Activated T-cell treated with anti-CD3 and anti-CD28 coated beads, Interleukin-2, amount 50 U/mL, for 24 hours (primary cell): ENCODE measurements at places on chromosomes 3 and 15.

- no peak for DNase-seq
These were observed 122.6 kb downstream of the P2RY1 start for GRCh38 chr3:152957491-152957890.

DNA sequence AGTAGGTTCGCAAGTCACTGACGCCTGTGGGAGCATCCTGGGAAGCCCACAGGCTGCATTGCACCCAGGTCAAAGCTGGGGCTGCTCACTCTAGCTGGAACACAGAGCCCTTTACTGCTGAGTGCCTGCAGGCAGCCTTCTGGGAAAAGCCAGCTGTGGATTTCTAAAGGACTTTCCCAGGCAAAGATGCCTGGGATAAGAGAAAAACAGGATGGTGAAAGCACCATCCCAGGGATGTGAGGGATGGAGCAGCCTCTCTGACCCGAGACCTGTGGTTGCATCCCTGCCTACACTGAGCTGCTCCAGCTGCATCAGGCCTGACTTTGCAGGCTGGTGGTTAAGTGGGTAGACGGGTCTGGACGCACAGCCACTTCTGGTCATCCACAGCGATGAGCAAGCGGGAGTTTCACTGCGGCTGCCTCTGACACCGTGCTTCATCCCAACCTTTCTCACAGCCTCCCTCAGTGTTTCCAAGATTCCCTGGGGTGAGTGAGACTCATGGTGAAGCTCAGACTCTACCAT lies 52.5 kb upstream of the AMOTL2 start:
- DNase-seq: no peak

GRCh38 chr3:17059989-17060550 lies 175.3 kb downstream of the PLCL2 start:
- no peak for DNase-seq

GRCh38 chr3:119310071-119310470 lies 15.9 kb downstream of the ARHGAP31 start:
- no peak for DNase-seq

DNA sequence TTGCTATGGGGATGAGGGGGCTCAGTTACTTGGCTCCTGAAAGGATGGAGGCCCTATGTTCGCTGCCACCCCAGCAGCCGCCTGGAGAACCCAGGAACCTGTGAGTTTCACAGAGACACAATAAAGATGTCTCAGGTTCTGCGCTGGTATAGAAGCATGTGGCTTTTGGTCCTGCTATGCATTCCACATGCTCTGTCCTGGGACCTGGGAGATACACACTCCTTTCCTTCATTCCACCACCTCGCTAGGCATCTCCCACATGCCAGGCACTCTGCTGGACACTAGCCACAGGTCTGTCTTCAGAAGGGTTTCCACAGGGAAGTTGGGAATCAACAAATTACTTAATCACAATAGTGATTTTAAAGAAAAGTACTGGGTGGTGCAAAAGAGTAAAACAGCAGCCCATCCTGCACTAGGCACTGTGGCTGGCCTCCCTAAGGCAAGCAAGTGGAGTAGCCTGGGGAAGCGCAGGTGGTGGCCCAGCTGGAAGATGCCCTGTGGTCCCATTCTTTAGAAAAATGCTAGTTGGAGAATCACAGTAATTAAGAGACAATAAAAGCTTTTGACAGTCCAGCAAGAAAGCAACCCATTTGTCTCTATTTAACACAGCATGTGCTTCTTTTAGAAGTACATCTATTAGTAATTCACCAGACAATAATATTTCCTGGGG lies 408.9 kb upstream of the WNT5A start:
- DNase-seq: no peak

DNA sequence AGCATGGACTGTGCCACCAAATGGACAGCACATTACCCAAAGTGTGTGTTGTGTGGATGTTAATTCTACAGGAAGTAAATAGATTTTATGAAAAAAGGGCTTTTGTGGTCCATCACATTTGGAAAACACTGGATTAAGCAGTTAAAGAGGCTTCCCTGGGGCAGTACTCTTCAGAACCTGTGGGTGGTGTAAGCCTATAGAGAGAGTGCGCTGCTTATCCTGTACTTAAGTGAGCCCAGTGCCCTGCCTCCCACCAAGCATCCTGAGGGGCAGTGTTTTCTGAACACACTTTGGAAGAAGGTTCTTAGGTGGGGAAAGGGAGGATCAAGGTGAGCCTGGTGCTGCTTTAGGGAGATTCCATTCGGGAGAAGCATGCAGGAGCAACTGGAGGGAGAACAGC lies 10.9 kb downstream of the TTLL3 start:
- no peak for DNase-seq

GRCh38 chr3:167978071-167978470 lies 117.7 kb downstream of the GOLIM4 start:
- no peak for DNase-seq

DNA sequence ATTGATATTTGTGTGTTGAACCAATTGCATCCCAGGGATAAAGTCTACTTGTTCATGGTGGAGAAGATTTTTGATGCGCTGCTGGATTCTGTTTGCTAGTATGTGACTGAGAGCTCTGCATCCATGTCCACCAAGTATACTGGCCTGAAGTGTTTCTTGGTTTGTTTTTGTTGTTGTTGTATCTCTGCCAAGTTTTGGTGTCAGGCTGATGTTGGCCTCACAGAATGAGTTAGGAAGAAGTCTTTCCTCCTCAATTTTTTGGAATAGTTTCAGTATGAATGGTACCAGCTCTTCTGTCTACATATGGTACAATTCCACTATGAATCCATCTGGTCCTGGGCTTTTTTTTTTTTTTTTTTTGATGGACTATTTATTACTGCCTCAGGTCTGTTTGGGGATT lies 50.9 kb upstream of the OSTN start:
- DNase-seq: no peak

DNA sequence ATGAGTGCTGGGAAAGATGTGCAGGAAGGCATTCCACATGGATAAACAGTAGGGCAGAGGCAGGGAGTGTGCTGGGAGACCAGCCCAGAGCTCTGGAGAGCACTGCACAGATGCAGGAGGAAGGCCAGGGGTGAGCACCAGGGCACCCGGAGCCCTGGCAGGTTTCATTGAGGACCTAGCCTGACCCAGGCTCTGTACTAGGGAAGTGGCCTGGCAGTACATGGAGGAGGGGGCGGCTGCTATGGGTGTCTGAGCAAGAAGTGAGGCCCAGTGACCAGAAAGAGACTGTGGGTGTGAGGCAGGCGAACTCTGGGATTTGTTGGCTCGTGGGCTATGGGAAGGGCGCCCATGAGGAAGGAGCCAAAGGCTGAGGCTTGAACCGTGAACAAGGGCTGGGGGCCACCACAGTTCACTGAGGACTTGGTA lies 139.1 kb downstream of the DNAJB8 start:
- DNase-seq: no peak

DNA sequence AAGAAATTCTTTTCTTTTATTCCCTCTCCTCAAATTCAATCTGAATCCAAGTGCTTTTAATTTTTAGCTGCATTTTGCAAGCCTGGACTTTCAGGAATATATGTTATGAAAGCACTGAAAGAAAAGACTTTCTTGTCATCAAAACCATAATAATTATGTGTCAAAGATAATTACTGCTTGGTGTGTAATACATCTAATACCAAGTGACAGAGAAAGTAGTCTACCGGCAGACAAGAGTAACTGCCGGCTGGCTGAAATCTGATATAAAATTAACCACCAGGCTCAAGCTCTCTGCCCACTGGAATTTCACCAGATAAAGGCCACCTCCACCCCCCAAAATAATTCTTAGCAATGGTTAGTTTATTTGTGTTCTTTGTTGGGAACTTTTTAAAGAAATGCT lies 220.9 kb upstream of the CDIN1 start:
- DNase-seq: no peak

- DNase-seq: no peak
These were observed 21.6 kb downstream of the RPL22L1 start for GRCh38 chr3:170848292-170848917.

DNA sequence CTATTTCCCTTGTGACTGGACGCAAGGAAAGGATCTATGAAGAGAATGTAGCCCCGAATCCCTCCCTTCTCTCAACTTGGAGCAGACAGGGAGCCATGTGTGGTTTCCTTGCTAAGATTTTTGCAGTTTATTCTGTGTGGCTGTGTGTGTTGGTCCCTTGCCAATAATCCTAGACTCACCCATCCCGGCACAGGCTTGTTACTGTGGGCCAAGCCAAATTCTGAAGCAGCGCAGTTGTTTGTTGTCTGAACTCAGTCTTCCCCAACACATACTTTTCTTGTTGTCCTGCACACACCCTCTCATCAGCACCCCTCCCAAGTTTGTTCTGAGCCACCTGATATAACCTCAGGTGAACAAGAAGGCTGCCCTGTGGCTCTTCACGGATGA lies 193.3 kb upstream of the CTDSPL start:
- no peak for DNase-seq

GRCh38 chr3:74801924-74802323 lies 187.5 kb upstream of the CNTN3 start:
- DNase-seq: no peak

GRCh38 chr15:72236381-72237003 lies 5.5 kb upstream of the PKM start:
- DNase-seq: no peak

- no peak for DNase-seq
These were observed 101.2 kb downstream of the TLE3 start for GRCh38 chr15:69996321-69997160.

GRCh38 chr15:56425976-56426375 lies 39.0 kb downstream of the MNS1 start:
- no peak for DNase-seq

DNA sequence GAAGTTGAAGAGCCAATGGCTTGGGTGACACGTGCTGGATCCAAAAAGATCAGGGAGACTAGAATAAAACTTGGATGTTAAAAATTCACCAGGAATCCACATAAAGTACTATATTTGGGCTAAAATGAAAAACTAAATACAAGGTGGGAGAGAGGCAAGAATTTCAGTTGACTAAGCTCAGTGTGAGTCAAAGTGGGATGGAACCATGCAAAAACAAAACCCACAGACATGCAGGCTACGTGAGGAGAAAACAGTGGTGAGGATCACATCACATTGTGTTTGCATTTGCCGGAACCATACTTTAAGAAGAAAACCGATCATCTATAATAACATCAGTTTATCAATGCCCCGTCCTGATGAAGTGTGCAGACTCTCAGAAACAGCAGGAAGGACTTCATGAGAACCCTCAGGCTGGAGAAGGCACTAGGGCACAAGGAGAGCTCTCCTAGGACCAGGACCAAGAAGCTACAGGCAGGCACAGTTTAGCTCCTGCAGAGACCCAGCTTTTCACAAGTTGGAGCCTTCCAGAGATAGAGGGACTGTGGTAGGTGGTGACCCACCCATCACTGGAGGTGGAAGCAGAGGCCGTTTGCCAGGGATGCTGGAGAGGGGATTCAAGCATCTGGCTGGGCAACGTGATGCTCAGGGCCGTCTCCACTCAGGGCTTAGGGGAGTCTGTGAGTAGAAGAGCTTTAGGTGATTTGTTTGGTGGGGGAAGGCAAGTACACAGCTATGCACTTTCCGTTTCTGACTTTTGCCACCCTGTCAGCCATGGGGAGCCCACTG lies 29.0 kb upstream of the NR2E3 start:
- DNase-seq: no peak

DNA sequence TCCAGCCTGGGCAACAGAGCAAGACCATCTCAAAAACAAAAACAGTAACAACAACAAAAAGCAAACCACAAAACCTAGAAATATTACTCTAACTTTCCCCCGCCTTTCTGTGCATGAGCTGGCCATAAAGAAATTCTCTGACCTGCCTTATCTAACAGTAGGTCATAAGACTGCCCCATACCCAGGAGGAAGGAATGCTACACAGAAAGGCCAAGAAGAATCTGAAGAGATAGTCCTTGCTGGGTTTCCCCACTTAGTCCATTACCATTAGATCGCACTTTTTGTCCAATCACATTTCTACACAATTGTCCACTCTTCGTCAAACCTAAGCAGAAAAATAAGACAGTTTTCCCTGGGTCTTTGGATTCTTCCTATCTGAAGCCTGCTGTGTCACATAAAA lies 23.5 kb downstream of the CIAO2A start:
- DNase-seq: no peak

DNA sequence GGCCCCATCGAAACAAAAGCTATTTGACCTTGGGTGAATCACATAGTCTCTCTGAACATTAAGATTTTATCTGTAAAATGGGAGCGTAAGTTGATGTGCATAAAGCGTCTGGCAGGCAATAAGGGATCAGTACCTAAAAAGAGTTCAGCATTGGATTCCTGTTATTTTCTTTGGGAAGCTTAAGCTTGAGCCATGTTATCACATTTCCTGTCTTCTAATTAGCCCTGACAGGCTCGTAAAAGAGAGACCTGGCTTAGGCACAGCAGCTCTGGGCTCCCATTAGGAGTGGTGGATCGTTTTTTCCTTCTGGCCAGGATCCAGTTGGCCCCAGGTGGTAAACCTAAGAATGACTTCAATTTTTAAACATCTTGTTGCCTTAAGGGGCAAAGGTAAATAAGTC lies 26.0 kb upstream of the CA12 start:
- DNase-seq: no peak
